ENCODE measurements at places on chromosomes 3 and 15.

GRCh38 chr15:37014137-37014536, 86.2 kb downstream of the MEIS2 start:
- no peak for DNase-seq

- no peak for DNase-seq
Observed at GRCh38 chr3:24120434-24120833, 175.3 kb downstream of the NR1D2 start.

GRCh38 chr3:120471643-120472042, 20.9 kb upstream of the FSTL1 start:
- DNase-seq, result no peak

- no peak for DNase-seq
Observed at GRCh38 chr3:3707858-3708768, 91.1 kb upstream of the LRRN1 start.

DNA sequence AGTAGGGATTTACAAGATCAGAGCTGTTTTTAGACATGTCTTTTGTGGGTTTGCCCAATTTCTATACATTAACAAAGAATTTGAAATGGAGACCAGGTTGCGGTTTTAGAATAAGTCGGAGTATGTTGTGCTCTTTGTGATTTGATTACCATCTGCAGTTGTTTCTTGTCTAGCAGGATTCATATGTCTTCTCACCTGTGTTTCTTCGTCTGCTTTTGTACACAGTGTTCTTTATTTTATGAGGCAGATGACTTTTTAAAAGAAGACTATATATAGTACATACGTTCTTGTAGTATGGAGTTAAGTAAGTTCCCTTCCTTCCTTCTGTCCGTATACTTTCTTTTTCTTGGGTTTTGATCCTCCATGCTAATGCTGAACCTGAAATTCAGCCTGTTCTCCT, 175.3 kb upstream of the LRRFIP2 start:
- no peak for DNase-seq

- DNase-seq, result no peak
Observed at GRCh38 chr3:31523543-31523942, 9.2 kb upstream of the STT3B start.

DNA sequence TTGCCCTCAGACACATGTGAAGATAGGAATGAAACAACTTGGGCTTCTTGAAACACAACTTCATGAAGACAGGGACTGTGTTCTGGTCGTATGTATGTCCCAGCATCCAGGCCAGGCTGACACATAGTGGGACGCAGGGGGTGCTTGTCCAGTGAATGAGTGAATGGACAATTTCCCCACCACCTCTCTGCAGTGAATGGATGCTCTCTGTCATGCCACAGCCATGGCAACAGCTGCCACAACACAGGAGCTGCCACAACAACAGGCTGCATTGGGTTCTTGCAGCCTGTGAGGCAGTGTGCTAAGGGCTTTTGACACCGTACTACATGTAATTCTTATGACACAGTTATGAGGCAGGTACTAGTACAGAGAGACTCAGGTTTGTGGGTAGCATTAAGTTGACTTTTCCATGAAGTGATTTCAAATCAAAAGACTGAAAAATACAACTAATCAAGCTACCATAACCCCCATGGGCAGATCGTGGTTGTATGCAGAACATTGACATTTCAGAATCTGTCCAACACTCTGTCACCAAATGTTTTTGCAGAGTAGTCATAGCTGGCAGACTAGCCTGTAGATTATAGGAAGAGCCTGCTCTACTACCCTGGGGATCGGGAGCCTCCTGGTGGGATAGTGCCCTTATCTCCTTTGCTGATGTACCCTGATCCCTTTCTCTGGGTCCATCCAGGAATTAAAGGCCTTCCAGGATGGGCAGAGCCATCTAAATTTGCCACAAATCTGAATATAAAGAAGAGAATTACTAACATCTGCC, 40.8 kb downstream of the CLSTN2 start:
- no peak for DNase-seq

GRCh38 chr3:139234491-139234890, 109.3 kb upstream of the MRPS22 start:
- DNase-seq, result no peak

DNA sequence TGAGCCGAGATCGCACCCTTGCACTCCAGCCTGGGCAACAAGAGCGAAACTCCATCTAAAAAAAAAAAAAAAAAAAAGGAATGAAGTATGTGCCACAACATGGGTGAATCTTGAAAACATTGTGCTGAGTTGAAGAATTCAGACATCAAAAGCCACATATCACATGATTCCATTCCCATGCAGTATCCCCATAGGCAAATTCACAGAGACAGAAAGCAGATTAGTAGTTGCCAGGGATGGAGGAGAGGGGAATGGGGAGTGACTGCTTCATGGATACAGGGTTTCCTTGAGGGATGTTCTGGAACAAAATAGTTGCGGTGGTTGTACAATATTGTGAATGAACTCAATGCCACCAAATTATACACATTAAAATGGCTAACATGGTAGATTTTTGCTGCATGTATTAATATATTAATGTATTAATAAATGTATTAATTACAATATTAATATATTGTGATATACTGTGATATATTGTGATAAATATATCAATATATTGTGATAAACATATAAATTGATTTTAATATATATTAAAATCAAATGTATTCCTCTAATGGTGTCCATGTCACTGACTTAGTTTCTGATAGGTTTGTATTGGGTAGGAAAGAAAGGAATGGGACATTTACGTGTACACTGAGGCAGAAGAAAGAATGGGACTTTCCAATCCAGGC, 34.9 kb downstream of the SMAD3 start:
- no peak for DNase-seq

DNA sequence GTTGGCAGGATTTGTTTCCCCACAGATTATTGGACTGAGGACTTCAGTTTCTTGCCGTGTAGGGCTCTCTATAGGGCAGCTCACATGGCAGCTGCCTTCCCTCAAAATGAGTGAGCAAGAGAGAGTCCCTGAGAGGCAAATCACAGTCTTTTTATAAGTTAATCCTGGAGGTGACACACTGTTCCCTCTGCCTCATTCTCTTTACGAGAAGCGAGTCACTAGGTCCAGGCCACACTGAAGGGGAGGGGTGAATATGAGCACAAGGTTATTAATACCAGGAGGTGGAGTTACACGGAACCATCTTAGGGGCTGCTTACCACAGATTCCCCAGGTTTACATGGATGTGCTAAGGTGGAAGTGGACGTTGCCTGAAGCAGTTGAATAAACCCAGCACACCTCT, 77.0 kb downstream of the LPP start:
- no peak for DNase-seq

DNA sequence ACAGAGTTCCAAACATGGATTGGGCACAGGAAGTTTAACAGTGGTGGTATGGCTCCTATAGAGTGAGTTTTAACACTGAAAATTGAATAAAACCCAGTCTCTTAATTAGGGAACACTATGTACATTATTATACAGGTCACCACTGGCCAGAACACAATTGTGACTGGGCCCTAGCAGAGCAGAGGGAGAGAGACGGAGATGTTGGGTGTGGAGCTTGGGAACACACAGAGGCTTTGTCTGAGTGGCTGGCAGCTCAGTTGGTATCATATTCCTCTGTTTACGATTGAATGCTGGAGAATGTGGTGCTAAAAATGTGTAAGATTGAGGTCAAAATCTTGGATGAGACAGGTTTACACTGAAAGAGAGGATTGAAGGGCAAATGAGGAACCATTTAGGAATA, 6.8 kb upstream of the MOBP start:
- no peak for DNase-seq

DNA sequence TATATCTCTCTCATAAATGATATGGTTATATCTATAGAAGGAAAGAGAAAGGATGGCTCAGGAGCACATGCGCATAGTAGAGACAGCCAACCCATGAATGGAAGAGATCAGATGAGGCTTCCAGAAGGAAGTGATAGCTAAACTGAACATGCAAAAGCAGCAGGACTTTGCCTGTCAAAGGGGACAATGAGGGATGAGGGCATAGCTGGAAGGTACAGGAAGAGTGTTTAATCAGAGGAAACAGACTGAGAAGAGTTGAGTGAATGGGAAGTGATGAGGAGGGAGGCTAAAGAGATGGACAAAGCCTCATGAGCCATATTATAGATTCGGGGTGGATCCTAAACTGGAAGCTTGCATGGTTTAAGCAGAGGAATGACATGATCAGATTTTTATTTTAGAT, 26.5 kb upstream of the VEPH1 start:
- no peak for DNase-seq

DNA sequence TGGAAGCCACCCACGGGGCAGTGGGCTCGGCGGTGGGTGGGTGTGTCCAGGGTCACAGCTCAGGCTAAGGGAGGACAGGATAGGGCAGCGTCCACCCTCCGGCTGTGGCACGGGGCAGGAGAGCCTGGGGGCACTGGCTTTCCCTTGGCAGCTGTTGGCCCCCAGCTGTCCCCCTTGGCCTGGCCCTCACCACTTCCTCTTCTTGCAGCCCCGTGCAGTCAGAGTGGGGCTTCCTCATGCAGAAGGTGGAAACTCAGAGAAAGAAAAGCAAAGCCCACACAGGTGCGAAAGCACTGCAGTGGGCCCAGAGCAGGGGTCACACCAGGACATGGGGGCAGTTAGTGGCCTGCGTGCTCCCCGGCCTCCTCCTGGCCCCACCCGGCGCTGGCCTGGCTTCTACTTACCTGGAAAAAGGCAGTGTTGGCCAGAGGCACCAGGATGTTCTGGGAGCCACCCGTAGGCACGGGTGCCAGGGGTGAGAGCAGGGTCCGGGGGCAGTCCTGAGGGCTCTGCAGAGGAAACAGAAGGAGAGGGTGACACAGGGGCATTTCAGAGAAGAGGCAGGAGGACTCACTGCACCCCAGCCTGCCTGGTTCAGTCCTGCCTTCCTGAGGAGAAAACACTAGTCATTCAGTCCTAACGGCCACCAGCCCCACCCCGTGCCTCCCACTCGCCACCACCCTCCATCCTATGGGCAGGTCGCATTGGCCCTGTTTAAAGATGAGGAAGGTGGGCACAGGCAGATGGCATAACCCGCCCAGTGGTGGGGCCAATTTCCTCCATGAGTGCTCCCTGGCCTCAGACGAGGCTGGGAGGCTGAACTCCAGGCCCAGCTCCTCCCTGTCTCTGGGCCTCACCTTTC, 28.3 kb downstream of the PLXND1 start:
- DNase-seq, result no peak

DNA sequence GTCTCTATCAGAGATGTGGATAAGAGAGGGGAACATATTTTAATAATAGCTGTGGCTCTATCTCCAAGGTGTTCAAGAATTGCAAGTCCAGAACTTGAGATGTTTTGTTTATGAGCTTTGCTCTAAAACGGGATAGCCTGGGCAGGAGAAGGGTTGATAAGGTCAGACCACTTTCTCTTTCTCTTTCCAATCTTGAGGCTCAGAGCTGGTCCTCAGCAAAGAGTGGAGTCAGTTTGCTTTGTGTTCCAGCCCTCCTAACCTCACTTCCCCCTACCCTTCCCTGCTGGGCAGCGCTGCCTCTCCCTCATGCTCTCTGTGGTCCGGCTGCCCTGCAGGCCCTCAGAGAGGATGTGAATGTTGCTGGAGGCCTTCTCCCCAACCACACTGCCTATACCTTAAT, 13.8 kb downstream of the KLHL6 start:
- DNase-seq, result no peak

- DNase-seq, result no peak
Observed at GRCh38 chr3:182393830-182394367, 399.4 kb upstream of the ATP11B start.

DNA sequence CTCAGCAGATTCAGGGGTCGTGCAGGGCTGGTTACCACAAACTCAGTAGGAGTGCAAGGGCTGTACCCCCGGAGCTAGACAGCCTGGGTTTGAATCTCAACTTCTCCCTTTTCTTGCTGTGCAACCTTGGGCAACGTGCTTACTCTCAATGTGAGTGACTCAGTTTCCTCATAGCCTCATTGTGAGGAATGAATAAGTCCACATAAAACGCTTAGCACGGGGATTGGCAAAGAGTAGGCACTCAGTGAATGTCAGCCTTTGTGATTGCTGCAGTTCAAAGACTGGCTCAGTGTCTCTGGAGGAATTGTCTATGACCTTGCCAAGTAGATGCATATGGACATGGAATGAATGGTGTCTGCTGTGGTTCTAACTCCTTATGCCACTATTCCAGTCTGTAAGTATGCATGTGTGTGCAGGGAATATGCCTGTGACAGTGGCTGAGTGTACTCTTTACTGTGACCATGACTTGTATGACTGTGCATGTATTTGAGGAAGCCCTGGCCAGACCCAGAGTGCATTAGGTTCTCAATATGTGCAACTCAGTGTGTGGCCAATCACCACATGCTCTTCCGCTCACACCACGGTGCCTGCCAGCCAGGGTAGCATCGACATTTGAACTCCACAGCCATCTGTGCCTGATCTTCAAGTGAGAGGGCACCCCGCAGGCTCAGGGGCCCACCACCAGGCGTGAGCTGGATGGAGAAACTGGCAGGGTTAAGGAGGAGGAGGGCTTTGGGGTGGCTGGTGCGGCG, 900 bp upstream of the HYAL3 start:
- DNase-seq, result no peak

- DNase-seq, result no peak
Observed at GRCh38 chr15:51720201-51720995, 17.1 kb downstream of the LYSMD2 start.

GRCh38 chr3:185645596-185646381, 59.7 kb downstream of the SENP2 start:
- DNase-seq, result no peak

DNA sequence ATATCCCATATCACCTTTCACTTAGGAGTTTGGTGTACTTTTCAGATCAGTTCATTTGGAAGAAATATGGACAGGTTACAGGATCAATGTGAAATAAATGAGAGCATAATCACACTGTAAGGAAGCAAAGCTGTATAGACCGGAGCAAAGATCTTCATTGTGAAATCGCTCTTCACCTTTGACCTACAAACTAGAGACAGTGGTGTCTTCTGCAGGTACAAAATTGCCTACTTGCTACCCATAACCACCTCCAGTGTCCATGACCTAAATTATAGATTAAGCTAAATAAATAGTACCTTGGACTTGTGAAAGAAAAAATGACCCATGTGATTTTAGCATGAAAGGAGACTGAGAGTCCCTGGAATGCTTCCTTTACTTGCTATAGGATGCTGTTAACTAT, 379.5 kb upstream of the SUCLG2 start:
- no peak for DNase-seq

GRCh38 chr15:73233623-73234022, 135.1 kb downstream of the HCN4 start:
- no peak for DNase-seq

DNA sequence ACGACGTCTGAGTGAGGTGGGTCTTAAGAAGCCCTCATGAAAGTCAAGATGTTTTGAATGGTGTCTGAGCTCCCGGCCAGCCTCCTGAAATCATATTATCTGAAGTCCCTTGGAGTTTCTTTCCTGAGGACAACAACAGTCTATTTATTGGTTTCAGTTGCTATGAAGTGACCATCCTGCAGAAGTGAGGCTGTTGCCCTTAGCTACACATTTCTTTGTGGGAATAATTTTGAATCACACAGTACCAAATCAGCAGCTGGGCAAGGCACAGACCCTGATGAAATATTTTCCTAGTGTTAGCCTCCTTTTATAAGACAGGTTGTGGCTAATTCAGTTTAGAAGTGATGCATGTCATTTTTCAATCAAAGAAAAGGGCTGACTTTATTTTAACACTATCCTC, 220.7 kb upstream of the AZI2 start:
- no peak for DNase-seq

- no peak for DNase-seq
Observed at GRCh38 chr3:129567939-129568338, 25.0 kb downstream of the H1-8 start.

GRCh38 chr15:69881302-69881670, 216.4 kb downstream of the TLE3 start:
- no peak for DNase-seq

- DNase-seq, result no peak
Observed at GRCh38 chr3:174620138-174620537, 239.0 kb upstream of the NAALADL2 start.

- no peak for DNase-seq
Observed at GRCh38 chr3:124557-125179, 71.9 kb upstream of the CHL1 start.

Measured in activated CD4-positive, CD25-positive, alpha-beta regulatory T cell treated with anti-CD3 and anti-CD28 coated beads, Interleukin-2, amount 50 U/mL, for 72 hours (primary cell).